Stimulated activated CD8-positive, alpha-beta memory T cell treated with anti-CD3 and anti-CD28 coated beads, Interleukin-2, amount 100 ng/mL, for 1 hour (primary cell): ENCODE measurements at places on chromosomes 12 and 14.

DNA sequence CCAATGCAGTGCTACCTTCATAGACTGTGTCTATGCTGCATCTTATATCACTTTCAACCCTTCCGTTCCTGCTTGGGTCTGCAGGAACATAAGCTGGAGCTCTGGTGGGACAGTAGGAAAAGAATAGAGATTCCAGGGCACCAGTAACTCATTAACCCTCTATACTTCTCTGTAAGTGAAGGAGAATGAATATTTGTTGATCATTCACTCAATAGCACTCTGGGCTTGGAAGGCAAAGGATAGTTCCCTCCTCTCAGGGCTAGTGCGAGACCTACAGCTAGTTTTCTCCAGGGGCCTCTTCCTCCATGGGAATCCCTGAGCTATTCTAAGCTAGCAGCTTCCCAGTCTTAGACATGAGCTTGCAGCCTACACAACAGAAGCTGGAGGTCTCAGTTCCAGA, 84.7 kb downstream of the BMP4 start:
- DNase-seq, result no peak

- no peak for DNase-seq
These were observed 244.4 kb downstream of the ZFP36L1 start for GRCh38 chr14:68548194-68549076.

DNA sequence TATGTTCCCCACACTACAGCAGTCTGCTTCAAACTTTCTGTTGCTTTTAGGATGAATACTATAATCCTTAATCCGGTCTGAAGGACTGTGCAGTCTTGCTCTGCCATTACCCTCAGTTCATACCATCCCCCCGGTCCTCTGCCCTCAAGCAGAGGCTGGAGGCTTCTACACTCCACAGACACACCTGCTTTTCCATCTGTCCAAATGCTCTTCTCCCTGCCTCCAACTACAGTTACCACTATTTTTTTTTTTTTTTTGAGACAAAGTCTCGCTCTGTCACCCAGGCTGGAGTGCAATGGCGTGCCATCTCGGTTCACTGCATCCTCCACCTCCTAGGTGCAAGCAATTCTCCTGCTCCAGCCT, 19.3 kb upstream of the KCNH3 start:
- DNase-seq, result no peak

- no peak for DNase-seq
These were observed 191.8 kb downstream of the BMP4 start for GRCh38 chr14:53764846-53765245.
